ENCODE measurements at places on chromosomes 12 and 14. TPM values are rescaled to one million over a fixed set of nuclear protein-coding genes. Genes with fewer than 3 reads are reported as not detected.

- no peak for DNase-seq
These were observed 64.5 kb upstream of the MANSC4 start for GRCh38 chr12:27844366-27845090.

GRCh38 chr12:69469854-69470188, 367 bp upstream of the FRS2 start:
- DNase-seq = no peak

DNA sequence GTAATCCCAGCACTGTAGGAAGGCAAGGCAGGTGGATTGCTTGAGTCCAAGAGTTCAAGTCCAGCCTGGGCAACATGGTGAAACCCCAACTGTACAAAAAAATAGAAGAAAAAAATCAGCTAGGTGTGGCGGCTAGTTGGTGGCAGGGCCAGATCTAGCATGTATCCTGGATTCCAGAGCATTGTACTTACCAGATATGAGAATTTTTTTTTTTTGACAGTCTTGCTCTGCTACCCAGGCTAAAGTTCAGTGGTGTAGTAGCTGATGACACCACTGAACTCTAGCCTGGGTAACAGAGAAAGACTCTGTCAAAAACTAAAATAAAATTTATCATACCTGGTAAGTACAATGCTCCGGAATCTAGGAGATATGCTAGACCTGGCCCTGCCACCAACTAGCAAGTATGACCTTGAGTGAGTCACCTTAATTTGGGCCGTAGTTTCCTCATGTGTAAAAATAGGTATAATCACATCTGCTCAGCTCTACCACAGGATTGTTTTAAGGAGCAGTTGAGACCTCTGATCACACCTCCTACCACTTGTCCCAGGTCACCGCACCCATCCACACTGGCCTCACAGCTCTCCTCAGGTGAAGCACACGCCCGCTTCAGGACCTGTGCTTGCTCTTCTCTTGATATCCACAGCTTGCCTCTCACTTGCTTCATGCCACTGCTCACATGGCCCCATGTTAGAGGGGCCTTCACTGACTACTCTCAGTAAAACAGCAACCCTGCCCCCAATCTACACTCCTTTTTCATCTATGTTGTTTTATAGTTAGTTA, 140.2 kb downstream of the STXBP6 start:
- no peak for DNase-seq

DNA sequence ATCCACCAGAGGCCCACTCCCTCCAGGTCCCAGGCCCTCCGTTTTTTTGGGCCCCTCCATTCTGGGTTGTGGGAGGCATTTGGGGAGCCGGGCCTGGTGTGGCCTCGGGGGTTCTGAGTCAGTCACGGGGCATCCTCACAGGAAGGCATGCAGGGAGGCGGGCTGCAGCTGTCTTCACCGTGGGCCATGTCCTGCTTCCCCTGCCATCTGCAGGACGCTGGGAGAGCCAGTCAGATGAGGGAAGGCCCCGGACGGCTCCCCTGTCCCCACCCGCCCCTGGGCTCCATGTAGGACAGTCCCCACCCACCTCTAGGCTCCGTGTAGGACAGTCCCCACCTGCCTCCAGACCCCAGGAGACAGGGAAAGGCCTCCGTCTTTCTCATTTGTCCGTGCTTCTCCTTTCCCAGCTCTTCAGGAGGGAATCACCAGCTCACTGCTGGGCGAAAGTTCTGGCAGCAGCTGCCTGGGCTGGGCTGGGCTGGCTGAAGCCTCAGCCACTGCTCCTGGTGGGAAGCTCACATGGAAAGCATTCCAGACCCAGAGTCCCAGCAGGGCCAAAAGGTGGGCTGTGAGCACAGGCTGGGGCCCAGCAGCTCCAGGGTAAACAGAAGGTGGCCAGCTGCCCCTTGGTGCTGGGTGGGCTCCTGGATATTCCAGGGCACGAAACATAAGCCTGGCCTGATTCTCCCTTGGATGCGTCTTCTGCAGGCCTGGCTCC, 217.8 kb downstream of the KIF26A start:
- DNase-seq = no peak

DNA sequence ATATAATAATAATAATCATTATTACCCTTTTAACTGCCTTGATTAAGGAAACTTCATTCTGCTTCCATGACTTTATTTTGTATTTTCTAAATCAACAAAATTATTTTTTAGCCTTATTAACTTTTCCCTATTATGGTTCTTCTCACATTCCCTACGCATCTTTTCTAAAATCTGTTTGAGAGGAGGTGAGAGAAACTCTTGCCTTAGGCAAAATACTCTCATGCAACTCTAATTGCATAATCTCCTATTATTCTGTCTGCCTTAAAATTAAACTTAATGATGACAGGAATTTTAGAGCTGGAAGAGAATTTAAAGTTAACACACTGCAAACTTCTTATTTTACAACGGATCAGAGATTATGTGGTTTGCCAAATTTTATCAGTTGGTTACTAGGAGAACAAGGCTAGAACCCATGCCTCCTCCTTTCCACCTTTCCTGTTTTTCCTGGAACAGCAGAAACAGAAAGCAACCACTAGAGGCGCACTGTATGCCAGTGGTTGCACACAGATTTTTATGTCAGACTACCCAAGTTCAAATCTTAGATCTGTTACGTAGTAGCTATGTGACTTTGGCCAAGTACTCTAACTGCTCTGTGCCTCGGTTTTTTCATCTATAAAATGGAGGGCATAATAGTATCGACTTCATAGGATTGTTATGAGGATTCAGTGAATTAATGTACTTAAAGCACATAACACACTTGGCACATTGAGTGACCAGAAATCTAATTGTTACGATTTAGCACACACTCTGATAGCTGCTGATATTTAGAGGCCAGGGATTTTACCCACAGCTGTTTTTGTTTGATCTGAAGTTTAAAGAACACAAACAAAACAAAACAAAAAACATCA, 4.3 kb upstream of the BRMS1L start:
- no peak for DNase-seq

GRCh38 chr12:118494776-118495175, 118.4 kb downstream of the SUDS3 start:
- peak; percentile 15 for DNase-seq

Gene KLRF1
- 1.8 TPM for total RNA-seq

Gene SIX4
- total RNA-seq = 3.1 TPM

Gene BCL7A
- total RNA-seq = 1.8 TPM
